LoVo (cell line): ENCODE measurements at places on chromosomes 3 and 15.

DNA sequence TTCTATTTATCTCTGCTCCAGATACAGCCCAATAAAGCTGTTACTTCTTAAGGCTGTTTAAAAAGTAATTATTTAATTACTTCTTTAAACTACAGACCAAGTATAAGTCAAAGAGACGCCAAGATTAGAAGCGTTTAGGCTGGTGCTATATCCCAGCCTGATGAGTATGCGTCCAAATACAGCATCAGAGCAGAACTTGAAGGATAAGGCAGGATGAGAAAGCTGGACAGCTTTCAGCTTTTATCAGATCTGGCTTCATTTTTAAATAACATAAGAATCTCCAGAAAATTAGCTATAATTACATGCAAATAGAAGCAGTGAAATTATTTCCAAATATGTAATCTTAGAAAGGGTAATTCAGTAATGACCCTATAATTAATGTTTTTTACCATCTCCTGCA is 110.3 kb upstream of the MYO5C start:
- DNase-seq, result no peak

- no peak for DNase-seq
Observed at GRCh38 chr3:139970526-139970925, 35.5 kb downstream of the CLSTN2 start.

DNA sequence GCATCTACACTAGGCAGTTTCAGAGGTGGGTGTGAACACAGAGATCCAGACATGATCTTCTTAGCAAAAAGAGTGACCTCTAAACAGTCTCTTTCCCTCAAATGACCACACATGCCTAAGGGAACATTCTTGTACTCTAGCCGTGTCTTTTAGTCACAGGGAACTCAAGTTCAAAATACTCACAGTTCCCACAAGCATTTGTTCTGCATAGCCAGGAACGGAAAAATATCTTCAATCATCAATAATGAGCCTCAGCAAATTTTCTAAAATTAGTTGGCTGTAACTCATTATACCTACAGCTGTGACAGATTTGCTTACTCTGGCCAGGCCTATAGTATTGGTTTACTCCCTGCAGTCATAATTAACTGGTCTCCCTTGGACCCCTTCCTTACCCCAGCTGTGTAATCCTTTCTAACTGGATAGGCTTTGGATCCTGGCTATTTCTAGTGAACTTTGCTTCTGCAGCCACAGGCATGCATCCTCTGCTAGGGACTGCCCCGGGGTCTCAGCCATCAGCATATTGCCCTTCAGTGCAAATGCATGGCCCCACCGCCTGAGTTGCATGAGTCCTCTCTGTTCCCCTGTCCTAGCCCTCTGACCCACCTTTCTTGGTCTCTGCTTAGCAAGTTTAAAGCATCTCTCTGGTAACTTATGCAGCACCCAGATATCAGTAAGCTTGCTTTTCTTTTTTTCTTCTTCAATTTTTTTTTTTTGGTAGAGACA is 56.0 kb upstream of the HACD2 start:
- DNase-seq, result no peak

DNA sequence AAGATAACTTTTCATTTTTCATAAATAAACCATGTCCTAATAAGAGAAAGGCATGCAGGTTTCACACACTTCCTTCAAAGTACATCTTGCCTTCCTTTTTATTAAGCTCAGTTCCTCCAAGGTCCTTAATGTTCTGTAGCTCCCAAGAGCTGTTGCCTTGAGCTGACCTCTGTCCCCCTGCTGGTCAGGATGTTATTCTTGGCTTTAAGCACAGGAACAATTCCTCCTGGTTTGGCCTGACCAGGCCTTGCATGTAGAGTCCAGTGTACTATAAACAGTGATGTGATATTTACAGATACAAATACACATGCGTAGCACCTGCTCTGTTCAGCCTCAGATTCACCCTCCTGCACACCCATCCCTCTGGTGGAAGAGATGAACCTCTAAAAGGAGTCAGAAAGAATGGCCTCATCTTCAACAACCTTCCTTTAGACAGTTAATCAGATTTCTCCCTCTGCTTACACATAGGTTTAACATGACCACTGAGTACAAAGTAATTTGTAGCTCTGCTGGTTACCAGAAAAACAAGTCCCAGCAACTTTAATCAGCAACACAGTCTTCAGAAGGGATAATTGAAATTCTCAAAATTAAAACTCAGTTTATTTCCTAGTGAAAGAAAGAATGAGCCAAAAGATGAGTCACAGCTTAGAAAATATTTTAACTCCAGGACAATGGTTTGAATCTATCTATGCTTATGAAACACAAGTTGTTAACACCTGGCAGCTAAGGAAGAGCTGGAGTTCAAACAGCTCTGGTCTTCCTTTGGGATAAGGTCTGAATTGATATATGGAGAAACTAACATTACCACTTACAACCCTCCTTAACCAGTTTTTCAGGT is 46.5 kb downstream of the PTPN9 start:
- DNase-seq, result peak; percentile 35

GRCh38 chr3:123401836-123402530 is 46.9 kb downstream of the ADCY5 start:
- DNase-seq, result no peak

DNA sequence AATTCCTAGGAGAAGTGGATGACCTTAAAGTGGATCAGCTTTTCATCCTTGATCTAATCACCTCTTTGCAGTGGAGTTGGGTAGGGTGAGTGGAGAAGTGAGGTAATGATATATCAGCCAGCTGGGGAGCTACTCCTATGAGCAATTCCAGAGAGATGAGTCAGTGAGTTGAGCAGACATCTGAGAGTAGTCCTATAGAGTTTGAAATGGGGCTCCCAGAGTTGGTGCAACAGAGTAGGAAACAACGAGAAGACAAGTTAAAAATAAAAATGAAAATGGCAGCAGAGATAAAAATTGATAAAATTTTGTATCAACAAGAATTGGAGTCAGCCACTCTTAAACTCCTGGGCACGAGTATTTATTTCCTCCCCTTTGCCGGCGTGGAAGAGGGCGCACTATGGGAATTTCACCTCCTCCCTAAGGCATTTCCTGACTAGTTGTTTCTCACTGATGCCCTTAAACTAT is 150.8 kb upstream of the DPH6 start:
- DNase-seq, result peak; percentile 34

DNA sequence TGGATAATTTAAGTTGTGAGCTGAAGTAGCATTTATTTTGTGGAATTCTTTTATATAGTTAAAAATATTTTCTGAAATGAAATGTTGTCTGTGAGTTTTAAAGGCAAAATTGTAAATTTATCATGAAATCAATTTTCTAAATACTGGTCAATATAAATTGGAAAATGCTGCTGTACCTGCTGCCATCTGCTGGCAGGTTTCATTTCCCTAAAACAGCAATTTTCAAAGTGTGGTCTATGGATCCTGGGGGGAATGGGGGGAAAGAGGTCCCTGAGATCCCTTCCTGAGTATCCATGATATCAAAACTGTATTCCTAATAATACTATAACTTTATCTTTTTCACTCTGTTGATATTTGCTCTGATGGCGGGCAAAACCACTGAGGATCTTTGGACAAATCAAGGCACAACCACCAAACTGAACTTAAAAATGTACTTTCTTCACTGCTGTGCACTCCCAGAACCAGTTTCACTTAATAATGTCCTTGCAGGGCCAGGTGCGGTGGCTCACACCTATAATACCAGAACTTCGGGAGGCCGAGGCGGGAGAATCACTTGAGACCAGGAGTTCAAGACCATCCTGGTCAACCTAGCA is 17.2 kb upstream of the CCR4 start:
- DNase-seq, result peak; percentile 36

- no peak for DNase-seq
Observed at GRCh38 chr3:61411009-61411662, 150.2 kb upstream of the PTPRG start.

- DNase-seq, result peak; percentile 20
Observed at GRCh38 chr3:48155122-48155521, 33.1 kb downstream of the CDC25A start.

DNA sequence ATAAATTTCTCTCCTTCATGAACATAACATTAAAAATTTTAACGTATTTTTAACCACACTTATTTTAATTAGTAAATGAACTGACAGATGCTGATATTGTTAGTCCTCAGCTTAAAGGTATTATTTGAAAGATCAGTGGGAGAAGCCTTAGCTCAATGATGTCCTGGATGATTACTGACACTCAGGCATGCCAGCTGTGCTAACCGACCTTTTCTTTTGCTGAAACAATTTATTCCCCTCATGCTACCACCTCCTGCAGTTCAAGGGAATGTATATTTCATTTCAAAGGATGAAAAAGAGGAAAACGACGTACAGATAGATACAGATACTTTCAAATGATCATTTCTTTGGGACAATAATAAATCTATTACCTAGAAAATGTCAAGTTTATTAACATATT is 620.8 kb downstream of the FGF12 start:
- DNase-seq, result no peak

GRCh38 chr3:138375447-138375846 is 27.1 kb downstream of the MRAS start:
- no peak for DNase-seq
